ENCODE measurements at places on chromosomes 7 and 10. TPM values are rescaled to one million over a fixed set of nuclear protein-coding genes. Genes with fewer than 3 reads are reported as not detected.

Gene MCM10
- 5.8 TPM for total RNA-seq

Gene OR2A5
- not detected for total RNA-seq

Gene NPC1L1
- 0.30 TPM for total RNA-seq

Gene DEPP1
- 29.6 TPM for total RNA-seq

Gene PCLO
- 3.8 TPM for total RNA-seq

Gene CYP3A5
- 24.9 TPM for total RNA-seq

Gene MBL2
- total RNA-seq, result not detected

Gene SEC31B
- 5.8 TPM for total RNA-seq

Gene HABP2
- total RNA-seq, result not detected

Gene ATOH7
- total RNA-seq, result not detected
